ACHN (cell line): ENCODE measurements at places on chromosomes 11 and 22.
A peak's percentile ranks its signal among the peaks of the same experiment; 100 is the strongest.

DNA sequence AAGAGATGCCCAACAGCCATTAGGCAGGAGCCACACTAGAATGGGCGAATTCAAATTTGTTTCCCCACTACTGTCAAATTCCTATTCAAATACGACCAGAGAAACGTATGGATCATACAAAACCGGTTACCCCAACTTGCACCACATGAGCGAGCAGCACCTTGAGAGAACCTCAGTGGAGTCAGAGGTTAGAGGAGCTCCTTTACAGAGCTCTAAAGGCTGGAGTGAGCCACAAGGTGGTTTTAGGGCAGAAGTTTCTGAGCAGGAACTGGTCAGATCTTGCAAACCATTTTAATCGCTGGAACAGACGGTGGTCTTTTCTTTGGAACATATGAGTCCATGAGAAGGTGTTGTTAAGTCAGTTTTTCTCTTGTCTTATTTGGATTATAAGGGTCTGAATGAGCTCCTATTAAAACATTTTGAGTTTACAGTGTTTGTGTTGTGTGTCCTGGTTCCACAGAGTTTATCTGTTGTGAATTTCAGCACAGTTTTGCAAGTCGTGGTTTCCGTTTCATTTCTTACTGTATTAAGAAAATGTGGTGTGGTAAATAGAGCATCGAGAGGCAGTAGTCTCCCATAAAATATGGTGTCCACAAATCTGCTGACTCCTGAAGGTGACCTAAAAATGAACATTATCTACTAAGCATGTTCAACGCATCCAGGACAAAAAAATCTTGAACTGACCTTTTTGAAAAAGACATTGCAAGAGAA is 471.7 kb downstream of the NTM start:
- DNase-seq = no peak

- no peak for DNase-seq
These were observed 471.2 kb downstream of the MIAT start for GRCh38 chr22:27128461-27129085.

DNA sequence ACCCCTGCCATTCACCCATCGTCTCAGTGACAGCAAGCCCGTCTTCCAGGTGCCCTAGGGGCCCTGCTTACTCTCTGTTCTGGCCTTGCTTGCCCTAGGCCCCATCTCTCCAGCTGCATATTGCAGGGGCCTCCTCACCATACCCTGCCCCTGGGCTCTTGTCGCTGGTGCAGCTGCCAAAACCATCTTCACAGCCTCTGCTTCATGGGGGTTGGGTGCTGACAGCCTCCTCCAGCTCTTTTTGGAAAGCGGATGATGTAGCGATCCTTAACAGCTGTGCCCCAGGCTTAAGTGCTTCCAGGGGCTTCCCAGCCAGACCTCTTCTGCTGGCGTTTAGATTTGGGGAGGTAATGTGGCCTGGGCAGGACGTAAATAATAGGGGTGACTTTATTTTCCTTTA is 61.2 kb upstream of the SUSD2 start:
- no peak for DNase-seq

GRCh38 chr11:62933750-62934495 is 12.8 kb upstream of the CHRM1 start:
- DNase-seq = no peak

DNA sequence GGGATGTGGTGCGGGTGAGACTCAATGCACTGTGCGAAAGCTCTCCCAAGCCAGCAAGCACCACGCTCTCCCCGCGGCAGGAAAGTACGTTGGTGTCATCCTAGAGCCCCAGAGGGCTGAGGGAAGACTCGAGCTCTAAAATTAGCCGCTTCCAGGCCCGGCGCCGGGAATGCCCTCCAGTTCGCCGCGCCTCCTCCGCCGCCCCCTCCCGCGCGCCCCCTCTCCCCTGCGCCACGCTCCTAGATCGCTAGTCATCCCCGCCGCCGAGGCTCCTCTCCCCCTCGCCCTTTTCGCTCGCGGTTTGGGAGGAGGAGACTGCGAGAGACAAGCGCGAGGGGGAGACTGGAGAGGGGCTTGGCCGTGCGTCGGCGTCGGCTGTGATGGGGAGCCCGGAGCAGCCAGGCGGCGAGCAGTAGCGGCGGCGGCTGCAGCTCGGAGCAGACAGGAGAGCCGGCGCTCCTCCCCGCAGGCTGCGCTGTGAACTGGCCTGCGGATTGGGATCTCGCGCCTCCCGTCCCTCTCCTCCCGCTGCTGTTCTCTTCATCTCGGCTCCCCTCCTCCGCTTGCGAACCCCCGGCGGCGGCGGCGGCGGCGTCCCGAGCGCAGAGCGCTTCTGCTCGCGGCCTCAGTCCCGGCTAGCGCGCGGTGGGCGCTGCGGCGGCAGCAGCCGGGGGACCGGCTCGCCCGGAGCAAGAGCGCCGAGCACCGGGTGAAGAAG is at the start of gene FAT3:
Gene FAT3 (plus strand): TSS at position 412 of the 718 bp plus-strand sequence. CDS start 127,295 bp downstream, outside the sequence.
- DNase-seq = peak; percentile 16
